Umbilical cord (tissue), 2 donors: ENCODE measurements at places on chromosomes 1 and 21.
A peak's percentile ranks its signal among the peaks of the same experiment; 100 is the strongest.

DNA sequence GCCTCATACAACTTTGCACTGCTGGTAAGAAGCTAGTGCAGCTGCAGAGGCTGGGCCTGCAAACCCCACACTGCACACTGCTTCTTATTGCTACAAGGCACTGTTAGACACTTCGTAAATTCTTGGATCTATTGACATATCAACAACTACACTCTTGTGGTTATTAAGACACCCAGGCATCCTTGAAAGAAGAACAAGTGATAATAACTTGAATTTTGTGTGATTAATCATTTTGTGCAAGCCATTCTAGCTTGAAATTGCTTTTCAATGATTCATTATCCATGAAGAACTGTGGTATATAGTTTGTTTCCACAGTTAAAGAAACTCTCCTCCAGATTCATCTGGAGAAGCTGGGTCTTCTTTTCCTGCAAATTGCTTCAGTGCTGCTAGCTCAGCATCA lies 33.7 kb upstream of the IFI44L start:
- no peak for DNase-seq

GRCh38 chr21:45600248-45600647 lies 43.3 kb upstream of the PCBP3 start:
- DNase-seq, result no peak

GRCh38 chr1:103911450-103911849 lies 161.8 kb downstream of the AMY1C start:
- DNase-seq, result no peak

DNA sequence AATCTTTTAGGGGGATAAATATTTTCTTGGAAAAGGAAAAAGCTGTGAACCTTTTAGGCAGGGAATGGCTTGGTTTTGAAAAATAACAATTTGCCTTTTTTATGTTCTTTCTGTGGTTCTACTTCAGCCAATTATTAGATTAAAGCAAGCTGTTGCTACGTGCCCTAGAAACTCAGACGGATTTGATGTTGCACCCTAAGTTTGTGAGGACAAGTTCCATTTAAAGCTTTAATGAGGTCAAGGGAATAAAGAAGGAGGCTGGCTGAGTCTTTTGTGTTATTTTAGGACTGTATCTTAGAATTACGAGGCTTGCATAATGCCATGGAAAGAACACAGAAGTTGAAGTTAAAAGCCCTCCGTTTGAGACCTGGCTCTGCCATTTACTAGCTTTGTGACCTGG lies 216.9 kb downstream of the NUF2 start:
- peak; percentile 85 for DNase-seq

DNA sequence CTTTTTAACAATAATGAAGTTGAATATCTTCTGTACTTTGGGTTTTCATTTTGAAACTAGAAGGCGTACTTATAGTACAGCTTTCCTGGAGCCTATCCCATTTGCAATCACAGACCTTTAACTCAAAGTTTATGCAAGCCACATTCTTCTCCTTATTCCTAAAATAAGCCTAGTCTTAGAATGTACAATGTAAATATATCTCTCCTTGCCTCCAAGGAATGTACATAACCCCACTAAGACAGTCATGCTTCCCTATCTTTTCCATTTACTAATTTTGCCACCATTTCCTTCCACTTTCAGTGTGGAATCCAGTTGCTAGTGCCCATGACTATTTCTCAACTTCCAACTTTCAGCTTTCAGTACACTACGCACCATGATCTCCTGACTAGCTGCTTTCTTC lies 327.6 kb downstream of the ST6GALNAC3 start:
- DNase-seq, result no peak

GRCh38 chr1:155251566-155251965 lies 3.7 kb downstream of the ENTREP3 start:
- DNase-seq, result no peak

DNA sequence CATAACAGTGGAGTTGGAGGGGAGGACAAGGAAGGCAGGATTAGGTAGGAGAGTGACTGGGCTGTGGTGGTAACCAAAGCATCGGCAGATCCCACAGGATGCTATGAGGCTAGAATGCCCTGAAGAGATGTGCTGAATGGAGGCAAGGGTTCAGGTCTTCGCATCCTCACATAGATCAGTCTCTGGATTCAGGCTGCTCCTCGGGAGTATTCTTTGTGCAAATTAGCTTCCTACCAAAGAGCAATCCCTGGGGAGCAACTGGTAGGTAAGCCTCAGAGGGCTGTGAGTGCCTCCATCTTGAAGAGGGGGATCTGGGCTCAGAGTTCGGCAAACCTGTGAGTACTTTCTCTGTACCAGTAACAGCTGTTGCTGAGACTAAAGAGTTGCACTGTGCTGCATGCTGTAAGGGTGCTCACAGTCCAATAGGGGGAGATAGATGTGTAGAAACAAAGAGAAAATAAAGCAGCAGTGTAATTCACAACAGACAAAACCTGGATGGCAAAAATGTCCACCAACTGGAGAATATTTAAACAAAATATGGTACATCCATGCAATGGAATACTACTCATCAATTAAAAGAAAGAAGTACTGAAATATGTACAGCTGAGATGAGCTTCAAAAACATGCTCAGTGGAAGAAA lies 322.4 kb upstream of the DEPDC1 start:
- DNase-seq, result no peak

DNA sequence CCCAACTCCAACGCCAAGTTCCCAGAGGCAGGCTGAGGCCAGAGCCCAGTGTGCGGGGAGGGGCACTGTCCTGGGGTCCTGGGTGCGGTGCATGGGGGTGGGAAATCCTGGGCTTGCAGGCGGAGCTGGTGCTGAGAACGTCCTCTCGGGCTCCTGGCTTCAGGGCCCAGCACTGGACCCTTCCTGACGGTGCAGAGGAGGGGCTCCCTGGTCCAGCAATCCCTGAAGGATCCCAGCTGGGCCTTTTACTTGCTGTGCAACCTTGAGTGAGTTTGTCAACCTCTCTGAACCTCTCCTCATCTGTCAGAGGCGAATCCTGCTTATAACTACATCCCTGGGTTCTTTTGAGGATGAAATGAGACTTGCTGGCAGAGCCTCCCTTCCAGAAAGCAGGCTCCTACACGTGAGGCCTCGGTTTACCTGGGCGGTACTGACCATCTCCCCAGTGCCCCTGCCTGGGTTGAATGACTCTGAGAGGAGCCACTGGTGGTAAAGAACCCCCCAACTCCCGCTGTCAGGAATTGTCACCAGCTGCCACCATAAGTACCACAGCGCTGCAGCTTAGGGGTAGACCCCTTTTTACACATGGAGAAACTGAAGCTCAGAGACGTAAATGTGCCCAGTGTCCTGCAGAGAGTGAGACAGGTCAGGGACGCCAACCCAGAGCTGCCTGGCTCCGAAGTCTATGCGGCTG lies 77.3 kb downstream of the DHRS3 start:
- no peak for DNase-seq

DNA sequence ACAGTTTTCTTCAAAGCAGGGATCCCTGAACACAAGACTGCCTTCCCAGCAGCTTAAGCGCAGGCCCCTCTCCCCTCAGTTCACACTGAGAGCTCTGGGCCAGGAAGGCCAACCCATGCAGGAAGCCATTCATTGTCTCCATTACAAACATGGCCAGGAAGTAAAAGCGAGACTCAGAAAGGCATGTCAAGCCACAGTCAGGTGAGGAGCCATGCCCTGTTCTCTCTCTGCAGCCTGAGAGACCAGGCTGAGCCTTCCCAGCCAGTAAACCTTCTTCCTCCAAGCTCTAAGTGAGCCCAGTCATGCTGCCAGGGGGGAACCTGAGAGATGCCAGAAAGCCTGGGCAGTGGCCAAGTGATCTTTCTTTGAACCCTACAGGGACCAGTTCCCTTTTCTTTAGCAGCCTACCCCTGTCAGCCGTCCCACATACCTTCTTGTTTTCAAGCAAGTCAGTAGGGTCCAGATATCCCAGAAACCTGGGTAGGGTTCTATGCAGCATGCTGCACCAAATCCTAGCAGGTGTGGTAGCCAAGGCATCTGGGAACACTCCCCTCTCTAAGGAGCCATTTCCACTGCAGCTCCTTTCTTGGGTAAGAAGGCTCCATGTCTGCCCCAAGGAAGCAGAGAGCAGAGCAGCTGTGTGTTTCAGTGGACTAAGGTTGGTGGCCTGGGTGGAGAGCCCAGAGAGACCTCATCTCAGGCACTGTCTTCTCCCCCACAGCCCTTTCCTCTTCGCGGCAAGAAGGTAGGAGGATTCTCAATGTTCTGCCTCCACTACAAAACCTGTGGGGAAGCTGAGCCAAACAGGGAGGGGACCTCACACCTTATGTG lies 977 bp downstream of the TRAF3IP3 start:
- DNase-seq, result no peak

GRCh38 chr1:23930270-23930669 lies 17.1 kb upstream of the CNR2 start:
- no peak for DNase-seq

DNA sequence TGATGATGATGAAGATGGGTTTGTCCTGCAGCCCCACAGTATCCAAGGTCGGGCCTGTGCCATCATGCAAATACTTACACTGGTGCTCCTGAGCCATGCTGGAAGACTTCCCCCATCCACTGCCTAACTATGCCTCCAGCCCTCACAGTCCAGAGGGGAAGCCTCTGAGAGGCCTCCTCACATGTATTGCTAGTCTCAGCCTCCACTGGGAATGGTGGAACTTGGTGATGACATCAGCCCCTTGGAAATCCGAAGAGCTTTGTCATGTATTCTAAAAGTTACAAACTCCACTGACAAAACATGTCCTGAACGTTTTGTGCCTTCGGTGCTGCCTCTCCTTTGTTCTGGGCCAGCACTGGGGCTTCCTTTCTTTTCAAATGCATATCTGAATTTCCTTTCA lies 61.1 kb upstream of the DMRTB1 start:
- DNase-seq, result no peak

DNA sequence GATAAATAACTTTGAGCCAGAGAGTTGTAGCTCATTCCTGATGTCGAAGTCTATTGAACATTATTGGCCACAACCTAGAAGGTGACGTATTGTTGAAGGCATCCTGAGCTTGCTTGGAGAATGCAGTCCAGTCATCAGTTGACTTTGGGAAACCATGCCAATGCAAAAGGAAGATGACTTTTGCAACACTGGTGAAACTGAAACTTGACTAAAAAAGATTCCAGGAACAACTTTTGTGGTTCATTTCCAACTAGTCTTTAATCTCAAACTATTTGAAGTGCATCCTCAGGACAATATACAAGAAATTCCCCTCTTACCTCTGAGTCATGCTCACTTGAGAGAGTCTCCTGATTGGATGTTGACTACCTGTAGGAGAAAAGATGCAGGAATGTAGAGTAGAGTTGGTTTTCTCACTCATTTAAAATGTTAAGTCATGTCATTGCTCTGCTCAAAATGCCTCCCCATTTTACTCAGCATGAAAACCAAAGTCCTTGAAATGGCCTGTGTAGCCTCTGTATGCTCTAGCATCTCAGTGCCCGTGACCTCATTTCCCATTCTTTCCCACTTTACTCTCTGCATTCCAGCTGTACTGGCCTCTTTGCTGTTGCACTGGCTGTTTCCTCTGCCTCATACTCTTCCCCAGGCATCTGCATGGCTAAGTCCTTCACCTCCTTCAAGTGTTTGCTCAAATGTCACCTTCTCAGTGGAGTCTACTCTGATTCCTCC lies 24.4 kb upstream of the LEPR start:
- DNase-seq, result no peak

- DNase-seq, result no peak
Measured at GRCh38 chr1:72635719-72636118, 353.4 kb upstream of the NEGR1 start.

- peak; percentile 55 for DNase-seq
Measured at GRCh38 chr1:43822040-43822690, 111.4 kb upstream of the ARTN start.

DNA sequence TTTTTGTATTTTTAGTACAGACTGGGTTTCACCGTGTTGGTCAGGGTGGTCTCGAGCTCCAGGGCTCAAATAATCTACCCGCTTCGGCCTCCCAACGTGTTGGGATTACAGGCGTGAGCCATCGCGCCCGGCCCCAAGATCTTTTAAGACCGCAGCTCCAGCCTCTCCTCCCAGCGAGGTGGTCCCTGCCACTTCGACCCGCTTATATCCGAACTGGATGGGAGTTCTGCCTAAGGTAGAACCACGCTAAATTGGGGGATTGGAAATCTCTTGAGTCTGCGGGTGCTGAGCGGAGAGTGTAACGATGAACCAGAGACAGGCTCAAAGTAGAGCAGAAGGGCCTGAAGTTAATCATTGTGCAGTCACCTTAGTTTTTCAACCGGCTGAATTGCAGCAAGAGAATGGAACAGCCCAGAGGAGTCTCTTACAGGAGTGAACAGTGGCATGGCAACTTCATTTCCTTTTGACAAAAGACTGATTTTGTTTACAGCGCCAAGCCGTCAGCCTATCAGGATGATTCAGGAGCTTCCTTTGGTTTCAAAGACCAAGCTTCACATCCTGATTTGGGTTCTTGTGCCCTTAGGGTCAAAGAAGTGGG lies 726 bp upstream of the CYB5R1 start:
- DNase-seq, result peak; percentile 12

GRCh38 chr1:6646499-6647148 lies 22.0 kb downstream of the THAP3 start:
- DNase-seq, result peak; percentile 55

- DNase-seq, result no peak
Measured at GRCh38 chr1:206737729-206738201, 32.8 kb upstream of the IL19 start.

- DNase-seq, result no peak
Measured at GRCh38 chr1:71582673-71583072, 501.8 kb upstream of the ZRANB2 start.

- no peak for DNase-seq
Measured at GRCh38 chr1:7517611-7518330, 253.3 kb upstream of the VAMP3 start.

- DNase-seq, result no peak
Measured at GRCh38 chr1:101307985-101308689, 71.3 kb downstream of the S1PR1 start.

GRCh38 chr1:240306673-240307072 lies 215.0 kb downstream of the FMN2 start:
- no peak for DNase-seq

GRCh38 chr1:160089883-160090282 lies 8.5 kb downstream of the IGSF8 start:
- DNase-seq, result no peak

DNA sequence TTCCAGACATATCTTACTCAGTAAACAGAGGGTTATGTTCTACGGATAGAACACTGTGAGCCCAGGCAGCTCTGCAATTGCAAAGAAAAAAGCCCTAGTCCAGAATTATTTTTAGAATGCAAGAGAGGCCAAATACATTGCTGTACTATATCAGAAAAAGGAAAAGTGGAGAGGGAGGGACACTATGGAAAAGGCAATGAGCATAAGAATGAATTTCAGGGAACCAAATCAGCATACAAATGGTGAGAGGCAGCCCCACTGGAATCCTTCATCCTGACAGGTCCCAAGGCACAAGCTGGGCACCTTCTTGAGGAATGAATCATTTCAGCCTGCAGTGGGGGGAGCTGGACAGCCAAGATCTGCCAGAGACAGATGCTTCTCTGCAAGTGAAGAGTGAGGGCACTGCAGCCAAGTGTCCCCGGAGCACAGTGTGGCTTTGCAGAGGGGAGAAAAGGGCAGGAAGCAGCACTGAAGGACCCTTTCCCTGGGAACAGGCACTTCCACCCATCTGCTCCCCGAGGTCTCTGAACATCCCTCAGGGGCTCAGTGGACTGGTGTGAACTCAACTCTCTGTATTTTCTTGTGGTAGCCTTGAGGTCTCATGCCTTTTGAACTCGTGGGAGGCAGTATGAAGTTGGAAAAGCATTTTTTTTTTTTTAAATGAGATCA lies 115.6 kb downstream of the XCL2 start:
- peak; percentile 84 for DNase-seq
